ENCODE measurements at places on chromosomes 2 and 18. TPM values are rescaled to one million over a fixed set of nuclear protein-coding genes. Genes with fewer than 3 reads are reported as not detected.

GDF7 gene
- 3.2 TPM for total RNA-seq

ARHGAP25 gene
- 1.2 TPM for total RNA-seq

DNA sequence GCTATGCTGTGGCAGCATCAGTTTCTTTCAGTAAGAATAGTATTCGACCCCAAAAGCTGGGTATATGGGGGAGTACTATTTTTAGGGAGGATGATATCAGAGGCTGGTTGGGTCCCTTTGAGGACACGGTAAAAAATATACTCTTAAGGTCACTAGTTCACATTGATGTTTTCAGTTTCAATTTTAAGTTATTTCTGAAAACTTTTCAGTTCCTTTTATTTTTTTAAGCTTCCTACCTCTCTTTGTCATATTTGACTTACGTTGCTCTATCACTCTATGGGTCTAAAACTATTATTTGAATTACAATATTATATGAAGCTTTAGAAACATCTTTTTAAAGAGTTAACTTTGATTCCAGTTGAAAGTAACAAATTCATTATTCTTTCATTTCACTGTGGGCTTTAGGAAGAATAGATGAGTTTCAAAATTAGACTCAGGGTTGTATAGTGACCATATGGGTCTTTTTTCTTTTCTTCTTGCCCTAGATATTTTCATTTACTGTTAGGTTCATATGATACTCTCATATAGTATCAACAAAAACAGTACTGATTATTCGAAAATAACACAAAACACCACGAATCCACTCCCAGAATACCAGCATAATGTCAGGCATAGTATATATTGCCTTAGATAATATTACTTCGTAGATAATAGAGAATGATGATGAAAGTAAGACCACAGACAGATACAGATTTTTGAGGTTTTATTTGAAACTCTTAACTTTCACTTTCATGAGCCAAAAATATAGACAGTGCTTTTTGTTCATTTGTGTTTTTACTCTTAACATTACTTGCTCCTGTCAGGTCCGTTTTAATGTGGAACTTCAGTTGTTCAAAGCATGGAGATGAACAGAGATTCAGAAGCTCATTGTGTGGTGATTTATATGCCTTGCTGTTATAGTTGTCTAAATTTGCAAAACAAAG lies 9.8 kb downstream of the RMDN2 start:
- no peak for DNase-seq
- no peak overlapping the region for H3K27ac ChIP-seq
- H3K4me3 ChIP-seq = no peak overlapping the region
- no peaks in the 10 kb centered on the region for H3K27me3 ChIP-seq

DNA sequence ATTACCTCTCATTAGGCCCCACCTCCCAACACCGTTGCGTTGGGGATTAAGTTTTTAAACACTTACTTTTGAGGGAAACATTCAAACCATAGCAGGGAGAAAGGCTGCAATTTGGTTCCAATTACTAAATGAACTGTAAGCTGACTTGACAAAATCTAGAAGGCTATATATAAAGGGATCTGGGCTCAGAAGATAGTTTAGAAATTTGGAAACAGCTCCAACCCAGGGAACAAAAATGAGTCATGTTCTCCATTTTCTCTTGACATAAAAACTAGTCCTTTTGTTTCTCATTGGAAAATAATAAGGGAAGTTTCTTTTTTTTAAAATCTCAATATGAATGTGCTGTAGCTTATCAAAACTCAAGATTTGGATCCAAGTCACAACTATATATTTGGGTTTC lies 17.5 kb downstream of the MOGAT1 start:
- no peaks in the 10 kb centered on the region for H3K27me3 ChIP-seq
- DNase-seq = no peak

DNA sequence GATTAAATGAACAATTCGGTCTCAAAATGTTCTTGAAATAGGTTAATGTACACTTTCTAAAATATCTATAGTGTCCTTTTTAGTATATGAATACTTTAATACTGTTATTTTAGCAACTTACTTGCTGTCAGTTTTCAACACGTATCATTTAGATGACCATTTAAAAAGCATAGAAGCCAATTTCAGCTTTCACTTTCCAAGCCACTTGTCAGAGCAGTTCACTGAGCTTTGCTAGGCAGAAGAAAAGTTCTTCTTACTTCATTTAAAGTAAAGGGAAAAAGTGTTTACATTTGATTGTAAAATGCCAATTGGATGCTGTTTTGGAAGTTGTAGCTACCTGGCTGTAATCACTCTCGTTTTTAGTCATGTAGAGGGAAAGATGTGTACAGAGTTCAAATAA lies 126.0 kb downstream of the KCNH7 start:
- H3K27ac ChIP-seq = no peak overlapping the region
- H3K27me3 ChIP-seq = no peaks in the 10 kb centered on the region
- peaks cover 12% of the 10 kb centered on the region for H3K4me1 ChIP-seq
- DNase-seq = no peak
- no peak overlapping the region for H3K4me3 ChIP-seq

- no peaks in the 10 kb centered on the region for H3K36me3 ChIP-seq
- H3K27me3 ChIP-seq = peaks cover 55% of the 10 kb centered on the region
- no peak overlapping the region for H3K27ac ChIP-seq
- no peaks in the 10 kb centered on the region for H3K4me1 ChIP-seq
- DNase-seq = no peak
Measured at GRCh38 chr2:714005-714741, 37.0 kb upstream of the TMEM18 start.

- peak overlapping the region; percentile 64 for H3K4me3 ChIP-seq
- H3K27ac ChIP-seq = peak overlapping the region; percentile 93
- H3K4me1 ChIP-seq = peaks cover 14% of the 10 kb centered on the region
- H3K36me3 ChIP-seq = no peaks in the 10 kb centered on the region
Measured at GRCh38 chr18:79393181-79393634, 2.5 kb upstream of the NFATC1 start.

DNA sequence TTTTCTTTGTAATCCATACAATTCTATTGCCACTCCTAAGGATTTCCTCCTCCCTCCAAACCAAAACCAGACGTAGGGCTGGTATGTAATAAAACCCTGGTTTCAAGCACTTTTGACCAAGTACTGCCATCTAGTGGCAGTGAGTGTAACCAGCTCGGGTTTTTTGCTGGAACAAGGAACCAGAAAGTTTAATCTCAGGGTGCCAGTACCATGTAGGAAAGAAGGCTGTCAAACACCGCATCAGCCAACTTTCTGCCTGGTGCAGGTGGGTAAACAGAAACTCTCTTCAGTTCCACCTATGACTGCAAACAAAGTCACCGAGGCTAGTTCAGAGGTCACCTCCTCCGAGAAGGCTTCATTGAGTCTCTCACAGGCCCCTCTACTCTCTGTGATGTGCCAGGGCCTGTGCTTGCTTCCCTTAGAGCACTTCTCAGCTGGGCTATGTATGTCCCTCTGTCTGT lies 10.2 kb upstream of the THNSL2 start:
- H3K36me3 ChIP-seq = no peaks in the 10 kb centered on the region
- H3K4me3 ChIP-seq = no peak overlapping the region
- H3K27me3 ChIP-seq = peaks cover 2% of the 10 kb centered on the region
- no peak overlapping the region for H3K27ac ChIP-seq

GRCh38 chr2:189018631-189019030 lies 44.5 kb downstream of the COL3A1 start:
- no peak overlapping the region for H3K4me3 ChIP-seq
- no peaks in the 10 kb centered on the region for H3K27me3 ChIP-seq
- peak overlapping the region; percentile 71 for H3K27ac ChIP-seq
